ENCODE measurements at places on chromosomes 7 and 10. TPM values are rescaled to one million over a fixed set of nuclear protein-coding genes. Genes with fewer than 3 reads are reported as not detected.
A peak's percentile ranks its signal among the peaks of the same experiment; 100 is the strongest.

DNA sequence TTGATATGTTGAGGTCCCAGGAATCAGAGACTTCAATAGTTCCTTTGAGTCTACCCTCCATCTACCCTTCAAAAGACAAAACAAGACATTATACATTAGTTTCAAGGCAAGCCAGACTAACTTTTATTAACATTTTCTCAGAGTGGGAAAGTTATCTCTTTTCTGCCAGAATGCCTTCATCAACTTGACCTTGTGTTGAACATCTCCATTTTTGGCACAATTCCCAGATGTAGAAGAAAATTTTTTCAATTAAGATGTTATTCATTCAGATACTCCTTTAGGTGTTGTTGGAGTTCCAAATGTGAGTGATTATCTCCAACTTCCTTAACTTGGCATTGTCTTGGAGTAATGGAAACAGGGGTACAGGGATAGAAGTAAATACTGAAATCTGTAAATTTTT lies 59.1 kb downstream of the NRF1 start:
- H3K27ac ChIP-seq, result no peak overlapping the region
- no peaks in the 10 kb centered on the region for H3K4me1 ChIP-seq
- H3K27me3 ChIP-seq, result no peaks in the 10 kb centered on the region
- peaks cover 10% of the 10 kb centered on the region for H3K36me3 ChIP-seq
- no peak for DNase-seq
- no peak overlapping the region for H3K4me3 ChIP-seq

- peaks cover 83% of the 10 kb centered on the region for H3K27me3 ChIP-seq
- H3K27ac ChIP-seq, result no peak overlapping the region
- H3K36me3 ChIP-seq, result peaks cover 4% of the 10 kb centered on the region
- DNase-seq, result peak; percentile 67
- peak overlapping the region; percentile 66 for H3K4me3 ChIP-seq
Measured at GRCh38 chr7:27187475-27188385, 2.7 kb upstream of the HOXA11 start.

DNA sequence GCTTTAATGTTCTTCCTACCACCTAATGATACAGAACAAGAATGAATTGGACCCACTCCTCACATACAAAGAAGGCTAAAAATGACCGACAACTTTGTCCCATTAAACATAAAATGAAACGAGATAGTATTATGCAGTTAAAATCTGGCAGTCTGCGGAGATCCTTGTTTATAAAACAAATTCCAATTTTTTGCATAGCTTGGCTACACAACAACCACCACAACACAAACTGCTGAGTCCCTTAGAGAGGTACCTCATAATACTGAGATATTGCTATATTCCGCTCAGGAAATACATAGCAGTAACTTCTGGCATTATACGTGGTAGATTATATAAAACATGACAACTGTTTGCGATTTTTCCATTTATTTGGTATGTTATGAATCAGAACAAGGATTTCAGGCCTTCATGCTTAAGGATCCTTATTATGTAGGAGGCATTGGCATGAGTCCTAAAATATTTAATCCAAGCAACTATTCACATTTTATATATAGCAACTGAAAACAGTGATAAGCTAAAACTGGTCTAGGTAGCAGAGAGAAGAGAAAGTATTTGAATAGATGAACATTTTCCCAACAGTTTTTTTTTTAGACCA lies 96.0 kb downstream of the ANK3 start:
- H3K27ac ChIP-seq, result peak overlapping the region; percentile 87
- no peaks in the 10 kb centered on the region for H3K36me3 ChIP-seq
- H3K27me3 ChIP-seq, result no peaks in the 10 kb centered on the region
- no peak overlapping the region for H3K4me3 ChIP-seq

GRCh38 chr7:105151152-105151551 lies 137.1 kb downstream of the KMT2E start:
- DNase-seq, result no peak
- H3K4me3 ChIP-seq, result no peak overlapping the region
- H3K27me3 ChIP-seq, result no peaks in the 10 kb centered on the region
- H3K36me3 ChIP-seq, result peaks cover 9% of the 10 kb centered on the region
- H3K4me1 ChIP-seq, result peaks cover 14% of the 10 kb centered on the region
- no peak overlapping the region for H3K27ac ChIP-seq

DNA sequence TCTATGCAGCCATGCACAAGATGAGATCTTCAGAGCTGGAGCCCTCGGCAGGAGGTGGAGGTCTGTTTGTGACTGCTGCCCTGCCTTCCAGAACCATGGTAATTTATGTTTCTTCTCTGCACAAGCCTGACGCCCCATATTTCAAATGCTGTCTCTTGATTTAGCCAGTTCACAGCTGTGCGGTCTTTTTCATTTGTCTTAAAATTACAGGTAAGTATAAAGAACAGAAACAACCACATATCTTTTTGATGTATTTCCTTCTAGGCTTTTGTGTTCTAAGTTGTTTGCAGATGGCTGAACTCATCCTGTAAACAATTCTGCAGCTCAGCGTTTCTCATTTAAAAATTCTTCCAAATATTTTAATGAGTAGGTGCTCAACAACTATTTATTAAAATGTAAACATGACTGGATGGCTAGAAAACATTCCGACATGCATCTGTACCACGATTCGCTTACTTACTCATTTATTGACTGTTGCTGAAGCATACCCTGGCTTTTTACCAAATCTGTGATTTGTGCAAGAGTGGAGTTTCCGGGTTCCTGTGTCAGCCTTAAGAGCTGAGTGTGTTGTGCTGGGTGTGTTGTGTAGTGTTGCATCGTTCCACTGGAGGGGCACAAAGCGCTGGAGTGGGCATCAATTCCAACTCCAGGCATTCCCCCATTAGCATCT lies 58.9 kb downstream of the PIP4K2A start:
- no peak for DNase-seq
- H3K4me3 ChIP-seq, result no peak overlapping the region
- H3K27ac ChIP-seq, result peak overlapping the region; percentile 22
- H3K4me1 ChIP-seq, result peaks cover 56% of the 10 kb centered on the region

DNA sequence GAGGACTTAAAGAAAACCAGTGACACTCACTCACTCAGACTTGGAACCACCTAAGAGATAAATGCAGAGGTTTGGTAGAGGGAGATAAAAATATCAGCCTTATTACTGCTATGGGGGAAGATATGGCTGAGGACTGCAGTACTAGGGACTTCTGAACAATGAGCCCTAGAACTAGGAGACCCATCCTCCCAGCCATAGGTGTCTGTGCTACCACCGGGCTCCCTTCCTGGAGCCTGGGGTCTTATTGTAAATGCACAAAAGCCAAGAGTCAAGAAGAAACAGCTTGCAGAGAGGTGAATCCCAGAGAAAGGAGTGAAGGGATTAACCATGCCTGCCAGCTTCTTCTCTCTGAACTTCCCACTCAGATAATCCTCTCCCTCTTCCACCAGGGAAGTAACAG lies 108.3 kb upstream of the AKR1E2 start:
- no peaks in the 10 kb centered on the region for H3K27me3 ChIP-seq
- H3K27ac ChIP-seq, result no peak overlapping the region
- no peaks in the 10 kb centered on the region for H3K36me3 ChIP-seq
- no peak for DNase-seq

DNA sequence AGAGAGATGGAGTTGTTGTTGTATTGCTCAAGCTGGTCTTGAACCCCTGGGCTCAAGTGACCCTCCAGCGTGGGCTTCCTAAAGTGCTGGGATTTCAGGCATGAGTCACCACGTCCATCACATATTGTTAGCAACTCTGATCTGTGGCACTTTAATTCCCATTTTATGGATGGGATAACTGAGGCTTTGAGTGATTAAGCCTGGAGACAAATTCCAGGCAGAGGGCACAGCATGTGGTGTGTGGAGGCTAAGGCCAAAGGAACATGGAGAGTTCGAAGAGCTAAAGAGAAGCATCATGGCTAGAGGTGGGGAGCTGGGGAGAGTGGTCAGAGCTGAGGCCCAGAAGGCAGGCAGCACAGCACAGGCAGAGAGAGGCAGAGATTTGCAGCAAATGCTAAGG lies 458.4 kb downstream of the XPNPEP1 start:
- H3K27me3 ChIP-seq, result peaks cover 14% of the 10 kb centered on the region
- H3K4me3 ChIP-seq, result no peak overlapping the region
- no peaks in the 10 kb centered on the region for H3K4me1 ChIP-seq
- DNase-seq, result no peak
- H3K27ac ChIP-seq, result peak overlapping the region; percentile 37

DNA sequence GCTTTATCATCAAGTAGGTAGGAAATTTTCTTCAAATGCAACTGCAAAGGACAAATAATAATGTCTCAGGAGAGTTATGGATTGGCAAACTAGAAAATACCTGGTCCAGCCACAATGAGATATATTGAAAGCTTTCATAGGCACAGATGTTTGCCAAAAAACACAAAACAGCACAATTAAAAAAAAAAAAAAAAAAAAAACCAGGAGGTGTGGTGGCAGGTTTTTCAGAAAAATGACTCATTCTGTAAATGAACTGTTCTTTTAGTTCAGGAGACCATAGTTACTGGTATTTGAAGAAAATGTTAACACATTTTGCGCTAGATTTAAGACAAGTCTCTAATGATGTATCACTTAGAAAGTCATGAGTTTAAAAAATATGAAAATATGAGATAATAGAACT lies 55.0 kb upstream of the JCAD start:
- no peaks in the 10 kb centered on the region for H3K36me3 ChIP-seq
- DNase-seq, result no peak
- no peaks in the 10 kb centered on the region for H3K27me3 ChIP-seq
- H3K4me3 ChIP-seq, result no peak overlapping the region
- peaks cover 25% of the 10 kb centered on the region for H3K4me1 ChIP-seq
- no peak overlapping the region for H3K27ac ChIP-seq

- no peaks in the 10 kb centered on the region for H3K27me3 ChIP-seq
- peak overlapping the region; percentile 47 for H3K27ac ChIP-seq
- no peaks in the 10 kb centered on the region for H3K36me3 ChIP-seq
- DNase-seq, result no peak
- peaks cover 35% of the 10 kb centered on the region for H3K4me1 ChIP-seq
Measured at GRCh38 chr7:20350518-20350951, 19.8 kb downstream of the ITGB8 start.

DNA sequence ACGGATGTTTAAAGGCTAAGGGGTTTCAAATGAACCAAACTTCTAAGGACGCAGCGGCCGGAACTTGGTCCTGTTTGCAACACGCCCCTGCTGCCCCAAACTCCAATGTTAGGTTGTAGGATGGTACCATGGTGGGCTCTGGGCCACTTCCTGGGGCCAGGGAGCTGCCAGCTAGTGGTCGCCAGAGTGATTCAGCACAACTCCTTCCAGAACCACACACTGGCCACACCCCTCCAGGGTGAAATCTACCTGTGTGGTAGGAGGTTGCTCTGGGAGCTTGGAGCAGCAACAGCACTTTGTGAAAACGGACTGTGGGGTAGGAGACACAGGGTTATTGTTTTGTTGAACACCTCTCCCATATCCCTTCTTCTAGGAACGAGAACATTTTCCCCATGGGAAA lies 161.1 kb downstream of the FANK1 start:
- H3K27ac ChIP-seq, result no peak overlapping the region
- no peak for DNase-seq
- H3K27me3 ChIP-seq, result no peaks in the 10 kb centered on the region
- no peak overlapping the region for H3K4me3 ChIP-seq
- H3K36me3 ChIP-seq, result peaks cover 8% of the 10 kb centered on the region

DNA sequence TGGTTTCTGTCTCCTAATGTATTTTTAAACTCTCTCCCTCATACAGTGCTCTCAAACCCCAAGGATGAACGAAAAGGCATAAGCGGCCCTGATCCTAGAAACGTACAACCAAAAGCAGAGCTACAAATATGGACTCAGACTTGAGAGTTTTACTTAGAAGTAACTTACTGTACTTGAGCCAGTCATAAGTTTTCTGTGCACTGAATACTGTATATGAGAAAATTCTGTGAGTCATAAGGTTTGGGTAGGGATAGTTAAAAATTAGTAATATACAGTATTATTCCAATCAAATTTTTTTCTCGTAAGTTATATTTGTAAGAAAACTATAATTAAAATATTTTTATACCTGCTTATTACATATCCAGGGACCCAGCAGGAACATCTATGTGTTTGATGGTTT lies 5.9 kb upstream of the ASL start:
- DNase-seq, result no peak
- H3K27me3 ChIP-seq, result no peaks in the 10 kb centered on the region
- no peak overlapping the region for H3K4me3 ChIP-seq
- H3K36me3 ChIP-seq, result no peaks in the 10 kb centered on the region
- no peak overlapping the region for H3K27ac ChIP-seq

DNA sequence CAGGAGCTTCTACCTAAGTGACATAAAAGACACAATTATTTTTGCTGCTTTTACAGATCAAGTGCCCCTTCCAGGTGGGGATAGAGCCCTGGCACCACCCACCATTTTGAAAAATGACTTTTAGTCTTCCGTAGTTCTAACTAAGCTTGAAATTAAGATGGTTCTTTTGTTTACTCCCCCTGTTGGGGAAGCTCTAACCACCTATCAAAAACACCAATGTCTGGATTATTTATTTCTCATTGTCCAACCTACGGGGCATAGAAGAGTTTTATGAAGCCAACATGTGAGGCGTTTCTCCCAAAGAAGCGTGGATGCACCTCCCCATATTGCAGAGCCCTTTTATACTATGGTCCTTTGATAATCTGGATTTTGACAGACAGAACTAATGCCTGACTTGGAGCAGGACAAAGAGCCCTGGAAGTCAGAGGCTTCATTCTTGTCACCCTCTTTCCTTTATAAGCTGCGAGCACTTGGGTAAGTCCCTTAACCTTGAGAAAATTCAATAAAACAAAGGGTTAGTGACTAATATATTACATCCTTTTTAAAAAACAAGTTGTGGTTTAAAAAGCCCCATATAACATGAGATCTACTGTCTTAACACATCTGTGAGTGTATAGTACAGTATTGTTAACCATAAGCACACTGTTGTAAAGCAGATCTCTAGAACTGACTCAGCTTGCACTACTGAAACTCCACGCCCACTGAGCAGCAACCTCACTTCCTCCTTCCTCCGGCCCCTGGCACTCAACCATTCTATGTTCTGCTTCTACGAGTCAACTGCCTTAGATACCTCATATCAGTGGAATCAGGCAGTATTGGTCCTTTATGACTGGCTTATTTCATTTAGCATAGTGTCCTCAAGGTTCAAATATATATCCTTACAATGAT lies 67.5 kb downstream of the ATXN7L1 start:
- no peak overlapping the region for H3K4me3 ChIP-seq
- H3K27me3 ChIP-seq, result no peaks in the 10 kb centered on the region
- no peak for DNase-seq
- peaks cover 20% of the 10 kb centered on the region for H3K4me1 ChIP-seq
- peaks cover 6% of the 10 kb centered on the region for H3K36me3 ChIP-seq

GRCh38 chr7:2760098-2760889 lies 72.3 kb downstream of the AMZ1 start:
- H3K4me1 ChIP-seq, result peaks cover 86% of the 10 kb centered on the region
- no peak for DNase-seq
- H3K4me3 ChIP-seq, result no peak overlapping the region
- H3K36me3 ChIP-seq, result peaks cover 7% of the 10 kb centered on the region

- H3K27ac ChIP-seq, result no peak overlapping the region
- no peaks in the 10 kb centered on the region for H3K27me3 ChIP-seq
- no peaks in the 10 kb centered on the region for H3K4me1 ChIP-seq
- H3K36me3 ChIP-seq, result no peaks in the 10 kb centered on the region
- no peak for DNase-seq
- H3K4me3 ChIP-seq, result no peak overlapping the region
Measured at GRCh38 chr10:43749145-43749576, 100.5 kb upstream of the ZNF32 start.

DRGX gene
- total RNA-seq, result not detected

AKR1C2 gene
- 0.26 TPM for total RNA-seq

ACTL6B gene
- total RNA-seq, result not detected

H2BK1 gene
- total RNA-seq, result not detected

PAX4 gene
- not detected for total RNA-seq

LBX1 gene
- not detected for total RNA-seq

ATG9B gene
- not detected for total RNA-seq

PCBD1 gene
- total RNA-seq, result 38.4 TPM

Data from chondrocyte (in vitro differentiated cells).